ENCODE measurements at places on chromosomes 7 and 10. TPM values are rescaled to one million over a fixed set of nuclear protein-coding genes. Genes with fewer than 3 reads are reported as not detected.

The CCDC172 gene
- total RNA-seq: not detected

The SUN3 gene
- not detected for total RNA-seq

The PVRIG gene
- total RNA-seq: 0.40 TPM

The TMEM236 gene
- total RNA-seq: 0.18 TPM

The RELN gene
- 0.68 TPM for total RNA-seq

The PTF1A gene
- total RNA-seq: not detected

The KCNH2 gene
- 0.53 TPM for total RNA-seq

The HECW1 gene
- total RNA-seq: 0.19 TPM

The ANLN gene
- 67.9 TPM for total RNA-seq

The CCAR1 gene
- total RNA-seq: 41.8 TPM

The FKBP9 gene
- total RNA-seq: 82.6 TPM

All from esophagus squamous epithelium (tissue), 5 donors.